ENCODE measurements at places on chromosomes 16 and 17. TPM values are rescaled to one million over a fixed set of nuclear protein-coding genes. Genes with fewer than 3 reads are reported as not detected.
A peak's percentile ranks its signal among the peaks of the same experiment; 100 is the strongest.

- peak; percentile 80 for DNase-seq
These were observed 1.3 kb downstream of the ZNF821 start for GRCh38 chr16:71882505-71883167.

GRCh38 chr16:86763819-86764218 lies 185.5 kb downstream of the FOXL1 start:
- DNase-seq, result no peak

GRCh38 chr17:15452746-15453145 lies 14.7 kb downstream of the CDRT4 start:
- no peak for DNase-seq

Gene ZG16
- total RNA-seq, result not detected

DNA sequence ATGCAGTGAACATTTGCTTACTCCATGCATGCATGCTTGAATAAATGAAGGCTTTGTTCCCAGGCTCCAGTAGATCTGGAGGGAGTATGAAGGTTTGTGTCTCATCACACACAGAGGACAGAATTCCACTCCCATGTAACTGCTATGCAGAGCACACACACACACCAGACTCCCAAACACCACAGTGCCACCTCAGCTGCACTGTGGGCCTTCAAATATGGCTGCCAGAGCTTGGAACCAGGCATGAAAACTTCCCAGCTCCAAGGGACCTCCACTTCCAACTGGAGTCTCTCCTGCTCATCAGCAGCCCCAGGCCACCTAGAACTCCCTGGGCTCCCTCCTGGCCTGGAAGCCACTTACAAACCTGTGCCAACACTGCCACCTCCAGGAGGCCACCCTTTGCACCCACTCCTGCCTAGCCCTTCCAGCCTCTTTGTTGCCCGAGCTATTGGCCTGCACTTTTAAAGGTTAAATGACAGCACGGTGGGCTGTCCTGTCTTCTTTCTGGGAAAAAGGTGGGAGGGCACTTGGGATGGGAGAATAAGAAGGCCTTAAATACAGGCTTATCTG lies 151.2 kb downstream of the ZNF423 start:
- DNase-seq, result peak; percentile 5

Gene CD79B
- total RNA-seq, result 1.5 TPM

- DNase-seq, result no peak
These were observed 280.1 kb upstream of the MON1B start for GRCh38 chr16:76910931-76911330.

Gene HLF
- not detected for total RNA-seq

Gene SRRM2
- 45.2 TPM for total RNA-seq

GRCh38 chr17:38508954-38509771 lies 80.9 kb downstream of the ARHGAP23 start:
- DNase-seq, result peak; percentile 61

- no peak for DNase-seq
These were observed 10.9 kb upstream of the KRT222 start for GRCh38 chr17:40675905-40676304.

- DNase-seq, result no peak
These were observed 65.6 kb upstream of the SREBF1 start for GRCh38 chr17:17902376-17902775.

DNA sequence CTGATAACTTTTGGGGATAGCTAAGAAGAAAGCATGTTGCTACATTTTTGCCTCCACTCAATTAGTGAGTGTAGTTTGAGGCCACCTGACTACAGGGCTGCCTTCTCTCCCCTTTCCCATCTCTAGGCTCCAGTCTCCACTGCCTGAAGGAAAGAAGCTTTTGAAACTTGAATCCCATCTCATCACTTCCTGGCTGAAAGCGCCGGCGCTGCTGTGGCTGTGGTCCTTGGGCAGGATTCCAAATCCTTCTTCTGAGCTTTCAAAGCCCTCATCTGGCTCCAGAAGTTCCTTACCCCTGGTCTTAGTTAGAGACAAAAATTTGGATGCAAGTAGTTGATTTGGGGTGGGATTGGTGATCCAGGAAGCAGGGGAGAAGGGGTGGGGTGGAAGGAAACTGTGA lies 119.4 kb downstream of the FOXL1 start:
- DNase-seq, result peak; percentile 40

- peak; percentile 14 for DNase-seq
These were observed 26.6 kb downstream of the MRC2 start for GRCh38 chr17:62653826-62654761.

GRCh38 chr16:85534536-85535351 lies 78.4 kb upstream of the GSE1 start:
- no peak for DNase-seq

Gene TSR3
- total RNA-seq, result 47.7 TPM

- peak; percentile 78 for DNase-seq
These were observed 1.0 kb upstream of the ABCC12 start for GRCh38 chr16:48156790-48157209.

DNA sequence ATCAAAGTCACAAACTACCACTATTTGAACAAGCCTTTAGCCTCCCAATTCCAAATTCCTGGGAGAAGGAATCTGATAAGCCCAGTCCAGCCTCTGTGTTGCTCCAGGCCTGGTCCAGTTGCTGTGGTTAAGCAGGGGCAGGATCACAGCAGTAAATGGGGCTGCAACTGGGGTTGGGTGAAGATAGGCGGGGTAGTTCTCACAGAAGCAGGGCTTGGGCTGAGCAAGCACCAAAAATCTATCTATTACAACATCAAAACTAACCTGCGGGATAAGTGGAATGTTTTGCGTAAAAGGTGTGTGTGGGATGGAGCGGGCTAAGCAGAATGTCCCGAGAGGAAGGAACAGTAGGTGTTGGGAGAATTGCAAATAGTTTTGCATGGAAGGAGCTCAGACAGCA lies 23.0 kb upstream of the RNF135 start:
- DNase-seq, result no peak
